ENCODE measurements at places on chromosomes 3 and 15.

GRCh38 chr15:71538181-71538580, 272.2 kb upstream of the NR2E3 start:
- DNase-seq = no peak

DNA sequence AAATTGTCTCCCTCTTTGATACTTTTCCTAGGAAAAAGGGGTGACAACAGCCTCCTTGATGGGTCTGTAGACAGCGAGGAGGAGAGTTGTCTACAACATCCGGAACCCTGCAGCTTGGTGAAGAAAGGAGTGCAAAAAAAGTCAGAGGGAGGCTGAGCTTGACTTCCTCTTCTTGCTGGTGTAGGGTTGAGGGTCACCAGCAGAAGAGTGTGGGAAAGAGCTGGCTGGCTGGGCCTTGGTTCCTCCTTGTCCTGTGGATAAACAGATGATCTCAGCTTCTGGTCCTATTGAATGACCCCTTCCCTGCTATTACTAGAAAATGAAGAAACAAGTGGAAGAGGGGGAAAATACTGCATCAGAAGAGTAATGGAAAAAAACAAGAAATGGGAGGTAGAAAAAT, 20.4 kb downstream of the SLC7A14 start:
- DNase-seq = no peak

GRCh38 chr15:69908590-69909420, 188.9 kb downstream of the TLE3 start:
- DNase-seq = no peak

GRCh38 chr3:142844339-142844977, 44.4 kb downstream of the PCOLCE2 start:
- no peak for DNase-seq

DNA sequence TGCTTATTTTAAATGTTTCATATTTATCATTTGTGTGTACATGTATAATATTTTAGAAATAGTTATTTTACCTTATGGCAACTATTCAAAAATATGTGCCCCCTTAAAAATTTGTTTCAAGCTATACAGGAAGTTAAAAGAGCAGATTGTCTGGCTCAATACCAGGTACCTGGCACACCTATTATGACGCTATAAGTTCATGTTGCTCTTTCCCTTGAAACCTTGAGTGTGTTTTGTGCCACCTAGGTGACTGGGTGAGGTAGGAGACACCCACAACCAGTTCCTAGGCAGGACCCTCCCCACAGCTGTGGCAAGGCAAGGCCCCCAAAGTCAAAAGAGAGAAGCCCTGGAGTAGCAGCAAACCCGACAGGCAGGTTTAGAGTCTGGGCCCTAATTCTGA, 20.6 kb upstream of the NEO1 start:
- no peak for DNase-seq

GRCh38 chr3:59246719-59247401, 197.0 kb upstream of the CFAP20DC start:
- DNase-seq = no peak

- DNase-seq = no peak
Observed at GRCh38 chr3:53815651-53816050, 30.6 kb downstream of the CHDH start.

DNA sequence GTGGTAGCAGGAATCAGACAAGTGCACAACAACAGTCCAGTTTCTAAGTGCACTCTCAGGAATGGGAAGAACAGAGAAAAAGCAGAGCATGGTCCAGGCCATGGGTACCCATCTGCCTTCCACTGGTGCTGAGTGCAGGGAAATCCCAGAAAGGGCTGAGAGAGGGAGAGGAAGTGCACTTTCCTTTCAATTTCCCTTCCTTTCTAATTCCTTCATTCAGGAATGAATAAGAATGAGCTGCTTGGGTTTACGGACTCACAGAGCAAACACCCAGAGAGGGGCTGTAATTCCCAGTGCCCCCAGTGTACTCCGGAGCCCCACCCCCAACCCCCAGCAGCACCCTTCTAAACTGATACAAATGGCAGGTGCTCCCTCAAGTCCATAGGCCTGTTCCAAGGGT, 300.6 kb downstream of the FOXP1 start:
- no peak for DNase-seq

- no peak for DNase-seq
Observed at GRCh38 chr15:35854316-35854715, 308.4 kb upstream of the DPH6 start.

Measured in activated CD8-positive, alpha-beta memory T cell treated with anti-CD3 and anti-CD28 coated beads for 48 hours (primary cell).